Stimulated activated CD8-positive, alpha-beta memory T cell treated with anti-CD3 and anti-CD28 coated beads, Interleukin-2, amount 100 ng/mL, for 48 hours (primary cell): ENCODE measurements at places on chromosomes 16 and 17.

- DNase-seq: no peak
These were observed 117.5 kb downstream of the ZFHX3 start for GRCh38 chr16:72930396-72930795.

DNA sequence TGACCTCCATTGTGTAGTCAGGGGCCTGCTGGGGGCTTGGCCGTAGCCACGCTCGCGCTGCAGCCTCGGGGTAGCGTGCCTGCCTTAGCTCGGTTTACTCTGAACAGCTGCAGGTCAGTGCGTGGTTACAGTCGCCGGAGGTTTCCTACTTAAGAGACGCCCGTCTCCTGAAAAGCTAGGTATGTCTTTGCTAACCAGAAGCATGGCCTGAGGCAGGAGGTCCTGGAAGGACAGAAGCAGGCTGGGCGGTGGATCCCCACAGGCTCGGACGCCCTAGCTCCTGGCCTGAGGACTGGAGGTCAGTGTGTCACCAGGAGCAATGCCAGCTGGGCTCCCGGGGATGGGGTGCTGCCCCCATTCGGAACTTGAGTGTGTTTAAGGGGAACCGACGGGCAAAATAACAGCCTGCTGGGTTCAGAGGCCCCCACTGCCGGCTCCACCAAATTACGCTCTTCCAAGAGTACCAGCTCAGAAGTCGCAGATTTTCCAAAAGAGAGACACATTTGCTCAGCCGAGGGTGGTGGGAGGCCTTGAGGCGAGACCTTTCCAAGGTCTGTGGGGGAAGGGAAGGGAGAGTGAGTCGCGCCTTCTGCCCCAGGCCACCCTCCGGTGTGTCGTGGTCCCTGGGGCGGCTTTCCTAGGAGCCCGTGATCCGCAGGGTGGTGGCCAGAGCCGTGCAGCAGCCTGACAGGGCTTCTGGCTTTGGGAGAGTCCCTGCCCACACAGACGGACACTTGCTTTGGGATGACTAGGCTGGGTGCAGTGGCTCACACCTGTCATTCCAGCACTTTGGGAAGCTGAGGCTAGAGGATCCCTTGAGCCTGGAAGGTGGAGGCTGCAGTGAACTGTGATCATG, 3.9 kb upstream of the GNG13 start:
- DNase-seq: no peak

DNA sequence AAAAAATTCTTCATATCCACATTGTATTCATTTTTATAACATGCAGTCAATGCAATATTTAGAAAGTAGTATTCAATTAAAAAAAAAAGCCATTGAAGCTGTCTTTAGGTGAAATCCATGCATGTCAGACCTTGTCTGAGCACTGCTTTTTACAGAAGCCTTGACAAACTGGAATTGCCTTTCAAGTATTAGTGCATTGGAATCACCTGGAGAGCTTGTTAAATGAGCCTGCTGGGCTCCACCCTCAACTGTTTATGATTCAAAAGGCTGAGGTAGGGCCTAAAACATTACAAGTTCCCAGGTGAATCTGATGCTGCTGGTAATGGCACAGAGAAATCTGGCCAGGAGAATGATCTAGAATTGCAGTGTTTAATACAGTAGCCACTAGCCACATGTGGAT, 85.8 kb downstream of the HIC1 start:
- no peak for DNase-seq

DNA sequence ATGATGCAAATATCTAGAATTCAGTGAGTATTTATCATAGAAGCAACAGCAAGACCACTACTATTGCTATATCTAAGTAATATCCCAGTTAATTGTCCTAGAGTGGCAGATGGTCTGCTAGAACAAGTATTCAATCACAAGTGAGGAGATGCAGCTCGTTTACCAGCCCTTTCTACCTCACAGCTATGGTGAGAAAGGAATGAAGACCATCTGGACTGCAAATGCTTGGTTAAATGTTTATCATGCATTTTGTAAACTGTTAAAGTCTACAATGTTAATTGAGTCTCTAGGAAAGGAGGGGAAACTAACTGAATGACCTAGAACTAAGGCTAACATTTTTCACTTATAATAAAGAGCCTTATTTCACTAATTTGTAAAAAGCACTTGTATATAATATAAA, 52.5 kb downstream of the CNOT1 start:
- DNase-seq: no peak

DNA sequence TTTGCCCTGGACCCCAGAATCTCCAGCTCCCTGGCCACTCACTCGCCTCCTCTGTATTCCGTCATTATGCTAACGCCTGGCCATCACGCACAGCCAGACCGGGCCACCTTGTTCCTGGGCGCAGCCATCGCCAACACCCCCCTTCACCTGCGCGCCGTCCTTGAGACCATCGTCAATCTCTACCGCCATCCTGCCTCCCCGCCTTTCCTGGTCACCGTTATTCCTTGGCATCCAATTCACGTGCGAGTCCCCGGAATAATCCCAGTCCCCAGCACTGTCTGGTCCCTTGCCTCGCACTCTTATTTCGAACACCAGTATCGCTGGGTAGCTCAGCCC, 541 bp downstream of the VKORC1 start:
- DNase-seq: no peak

- DNase-seq: no peak
These were observed 37.8 kb upstream of the ADGRG1 start for GRCh38 chr16:57590654-57591085.

DNA sequence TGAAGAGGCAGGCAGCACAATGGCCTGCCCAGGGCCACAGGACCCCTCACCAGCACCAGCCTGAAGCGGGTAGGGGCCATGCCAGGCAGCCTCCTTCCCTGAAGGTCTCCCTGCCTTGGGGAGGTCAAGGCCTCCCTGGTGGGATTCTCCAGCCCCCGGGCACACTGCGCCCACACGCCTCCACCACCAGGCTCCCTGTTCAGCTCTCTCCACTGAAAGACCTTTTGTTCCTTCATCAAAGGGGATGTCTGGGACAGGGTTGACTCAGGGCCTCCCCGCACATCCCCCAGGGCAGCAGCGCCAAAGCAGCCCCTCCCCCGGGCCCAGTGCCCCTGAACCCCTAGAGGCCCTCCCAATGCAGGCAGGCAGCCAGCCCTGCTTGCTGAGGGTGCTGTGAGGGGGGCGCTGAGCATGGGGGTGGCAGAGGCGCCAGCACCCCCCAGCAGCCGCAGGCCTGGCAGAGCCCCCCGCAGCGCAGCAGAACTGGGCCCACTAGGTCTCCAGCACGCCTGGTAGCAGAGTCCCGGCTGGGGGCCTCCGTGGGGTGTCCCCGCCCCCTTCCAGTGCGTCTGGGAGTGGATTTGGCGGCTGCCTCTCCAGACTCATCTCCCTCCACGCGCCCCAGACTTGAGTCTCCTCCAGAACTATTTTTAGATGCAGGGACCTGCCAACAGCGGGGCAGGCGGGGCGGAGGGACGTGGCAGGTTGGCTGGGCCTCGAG, 13.1 kb downstream of the BCAR1 start:
- DNase-seq: no peak

DNA sequence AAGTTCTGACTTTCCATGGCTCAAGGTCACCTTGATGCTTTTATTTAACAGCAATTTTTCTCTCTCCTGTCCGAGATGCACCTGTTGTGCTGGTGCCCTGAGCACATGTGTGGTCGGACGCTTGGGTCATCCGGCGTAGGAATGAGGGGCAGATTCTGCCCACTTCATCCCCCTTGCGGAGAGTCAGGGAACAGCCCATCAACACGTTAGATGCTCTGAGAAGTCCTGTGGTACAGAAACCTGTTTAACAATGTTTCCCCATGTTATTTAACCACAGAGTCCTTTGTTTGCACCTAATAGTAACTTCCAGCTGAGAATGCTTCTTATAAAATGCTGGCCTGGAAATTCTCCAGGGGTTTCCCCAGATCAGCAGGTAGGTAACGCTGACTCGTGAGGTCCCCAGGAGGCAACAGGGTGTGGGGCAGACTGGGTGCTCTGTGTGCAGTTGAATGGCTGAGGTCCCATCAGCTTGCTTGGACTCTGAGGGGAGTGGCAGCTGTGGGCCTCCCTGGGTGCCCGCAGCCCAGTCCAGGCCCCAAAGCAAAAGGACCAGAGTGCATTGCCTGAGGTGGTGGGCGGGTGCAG, 17.8 kb downstream of the DOC2B start:
- no peak for DNase-seq

DNA sequence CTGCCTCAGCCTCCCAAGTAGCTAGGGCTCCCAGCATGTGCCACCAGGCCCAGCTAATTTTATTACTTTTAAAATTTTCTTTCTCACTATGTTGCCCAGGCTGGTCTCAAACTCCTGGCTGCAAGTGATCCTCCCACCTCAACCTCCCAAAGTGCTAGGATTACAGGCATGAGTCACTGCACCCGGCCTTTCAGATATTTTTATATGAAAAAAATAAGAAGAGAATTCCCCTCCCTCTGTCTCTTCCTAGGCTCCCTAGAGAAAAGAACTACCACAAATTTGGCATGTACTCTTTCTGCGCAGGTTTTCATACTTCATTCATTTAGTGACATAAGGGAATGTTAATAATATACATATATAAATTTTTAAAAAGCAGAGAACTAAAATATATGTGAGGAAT, 21.7 kb upstream of the SMURF2 start:
- no peak for DNase-seq

- DNase-seq: no peak
These were observed 4.8 kb downstream of the GSG1L2 start for GRCh38 chr17:9817086-9817485.

- no peak for DNase-seq
These were observed 133.3 kb upstream of the CIBAR2 start for GRCh38 chr16:85245307-85246172.

GRCh38 chr16:53445534-53445933, 11.3 kb downstream of the RBL2 start:
- DNase-seq: no peak

DNA sequence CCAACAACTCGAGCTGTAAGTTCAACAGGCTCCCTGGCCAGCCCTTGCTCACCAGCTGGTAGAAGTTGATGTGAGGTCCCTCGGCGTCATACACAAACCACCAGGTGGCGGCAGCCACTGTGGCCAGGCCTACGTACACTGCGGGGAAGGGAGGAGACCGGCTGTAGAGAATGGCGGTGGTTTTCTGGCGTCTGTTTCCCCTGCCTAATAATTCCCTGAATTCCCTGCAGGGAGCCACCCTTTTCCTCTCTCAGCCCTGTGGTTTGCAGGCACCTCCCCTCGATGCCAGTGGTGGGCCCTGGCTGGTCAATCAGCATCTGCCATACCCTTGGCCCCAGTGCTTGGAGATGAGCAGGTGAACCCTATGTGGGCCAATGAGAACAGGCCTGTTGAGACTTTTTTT, 18.9 kb upstream of the P2RX1 start:
- DNase-seq: no peak

DNA sequence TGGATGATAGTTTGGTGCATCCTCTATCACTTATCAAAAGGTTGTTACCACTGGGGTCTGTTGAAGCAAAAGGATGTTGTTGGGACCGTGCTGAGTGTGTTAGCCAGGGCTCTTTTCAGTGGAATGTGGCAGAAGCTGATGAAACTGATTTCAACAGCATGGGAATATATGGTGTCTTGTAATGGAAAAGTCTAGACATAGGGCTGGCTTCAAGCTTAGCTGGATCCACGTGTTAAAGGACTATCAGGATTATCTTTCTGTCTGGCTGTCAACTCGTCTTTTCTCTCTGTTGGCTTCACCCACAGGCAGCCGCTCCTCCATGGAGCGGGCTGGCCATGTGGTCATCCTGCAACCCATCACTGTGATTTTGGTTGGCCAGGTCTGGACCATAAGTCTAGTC, 8.7 kb downstream of the SNX29 start:
- no peak for DNase-seq

DNA sequence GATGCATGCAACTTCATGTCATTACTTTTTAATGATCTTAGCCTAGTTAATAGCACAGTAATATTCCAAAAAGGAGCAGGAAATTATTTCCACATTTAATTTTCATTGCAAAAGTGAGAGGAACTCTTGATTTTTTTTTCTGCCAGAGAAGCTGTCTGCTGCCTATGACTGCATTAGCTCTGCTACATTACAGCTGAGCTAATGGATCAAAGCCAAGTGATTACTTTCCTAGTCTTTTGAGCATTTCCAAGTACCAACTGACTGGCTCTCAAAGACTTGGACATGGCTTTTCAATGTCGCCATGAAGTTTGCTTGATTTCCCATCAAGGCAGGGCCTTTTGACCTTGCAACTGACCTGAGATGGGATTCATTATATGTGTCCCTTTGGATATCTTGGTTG, 356.6 kb upstream of the XYLT1 start:
- no peak for DNase-seq

GRCh38 chr17:56206351-56206750, 53.1 kb downstream of the ANKFN1 start:
- DNase-seq: no peak

- DNase-seq: no peak
These were observed 167.9 kb upstream of the NOL11 start for GRCh38 chr17:67549820-67550219.

DNA sequence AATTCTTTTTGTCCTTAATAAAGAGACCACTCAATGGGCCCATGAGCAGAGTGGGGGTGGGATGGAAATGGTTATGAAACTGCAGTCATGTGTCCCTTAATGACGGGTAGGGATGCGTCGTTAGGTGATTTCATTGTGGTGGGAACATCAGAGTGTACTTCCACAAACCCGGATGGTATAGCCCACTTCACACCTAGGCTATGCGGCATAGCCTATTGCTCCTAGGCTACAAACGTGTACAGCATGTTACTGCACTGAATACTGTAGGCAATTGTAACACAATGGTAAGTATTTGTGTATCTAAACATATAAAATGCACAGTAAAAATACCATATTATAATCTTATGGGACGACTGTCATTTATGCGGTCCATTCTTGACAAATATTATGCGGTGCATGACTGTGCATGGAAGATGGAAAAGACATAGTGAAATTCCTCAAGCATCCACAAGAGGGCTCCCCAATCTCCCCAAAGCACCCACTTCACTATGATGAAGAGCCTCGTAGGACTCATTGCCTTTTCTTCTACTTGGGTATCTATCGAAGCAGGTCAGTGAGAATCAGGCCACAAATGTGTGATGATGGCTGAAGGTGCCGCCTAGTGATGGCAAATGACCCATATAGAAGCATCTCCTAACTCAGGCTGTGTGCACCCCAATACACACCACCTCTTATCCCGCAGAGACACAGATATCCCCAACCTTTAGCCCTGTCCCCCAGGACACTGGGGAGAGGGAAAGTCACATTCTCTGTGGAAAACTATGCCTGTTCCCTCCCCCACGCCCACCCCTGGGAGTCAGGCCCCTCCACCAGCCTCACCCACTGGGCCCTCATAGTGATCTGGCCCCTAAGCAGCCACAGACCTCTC, 43.5 kb downstream of the TBX21 start:
- no peak for DNase-seq
